Smooth muscle cell of the brain vasculature (primary cell): ENCODE measurements at places on chromosomes 4 and X.

- peak; percentile 1 for DNase-seq
These were observed 689 bp downstream of the METAP1 start for GRCh38 chr4:98996056-98996764.

DNA sequence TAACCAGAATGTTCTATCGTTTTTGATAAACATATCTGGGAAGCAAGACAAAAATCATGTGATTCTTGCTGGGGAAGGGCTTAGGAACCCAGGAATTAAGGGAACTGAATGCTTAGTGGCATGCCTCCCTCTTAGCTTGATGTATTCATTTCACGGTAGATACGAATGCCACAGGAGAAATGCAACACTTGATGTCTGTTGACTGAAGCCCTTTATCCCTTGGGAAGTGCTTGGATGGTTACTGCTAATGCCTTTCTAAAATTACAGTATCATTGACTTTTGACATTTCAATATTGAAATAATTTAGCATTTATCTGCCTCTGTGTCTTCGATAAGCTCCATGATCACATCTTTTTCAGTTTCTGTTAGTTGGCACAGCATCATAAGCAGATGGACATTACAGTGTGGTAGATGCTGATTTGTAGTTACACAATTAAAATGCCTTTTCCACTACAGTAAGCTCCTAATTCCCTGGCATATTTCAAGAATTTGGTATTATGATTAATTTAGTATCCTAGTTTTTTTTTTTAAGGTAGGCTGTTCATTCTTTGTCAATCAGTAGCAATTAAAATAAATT is 226.7 kb downstream of the ARHGAP10 start:
- no peak for DNase-seq

GRCh38 chr4:146178126-146178525 is 2.6 kb downstream of the LSM6 start:
- no peak for DNase-seq

- no peak for DNase-seq
These were observed at the start of gene PHKA2 for GRCh38 chrX:18983666-18984380. TSS of gene PHKA2 (minus strand) at chrX:18984114. CDS start at chrX:18983932, 182 bp downstream.

- no peak for DNase-seq
These were observed 1.1 kb upstream of the CCNQ start for GRCh38 chrX:153600032-153600373.

GRCh38 chr4:38867478-38868058 is at the start of gene FAM114A1:
TSS of gene FAM114A1 (plus strand) at chr4:38867806. CDS start at chr4:38878079, 10,273 bp downstream.
- DNase-seq, result peak; percentile 57

- DNase-seq, result peak; percentile 21
These were observed 518.8 kb upstream of the FTHL17 start for GRCh38 chrX:31590581-31591114.

DNA sequence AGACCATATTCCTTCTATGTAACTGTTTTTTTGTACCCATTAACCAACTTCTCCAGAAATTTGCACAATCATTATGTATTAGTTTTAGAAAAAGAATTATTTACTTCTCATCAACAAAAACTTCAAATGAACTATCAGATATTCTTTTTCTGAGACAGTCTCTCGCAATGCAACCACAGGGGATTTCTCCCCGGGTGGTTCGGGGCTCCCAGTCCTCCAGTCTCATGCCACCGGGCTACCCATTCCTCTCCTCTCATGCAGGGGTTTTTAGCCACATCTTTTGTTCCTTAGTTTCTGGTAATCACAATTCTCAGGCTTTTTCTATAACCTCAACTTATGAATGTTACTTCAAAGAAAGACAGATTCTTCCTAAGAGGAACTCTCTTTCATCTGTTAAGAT is 46.6 kb upstream of the CLNK start:
- DNase-seq, result no peak

DNA sequence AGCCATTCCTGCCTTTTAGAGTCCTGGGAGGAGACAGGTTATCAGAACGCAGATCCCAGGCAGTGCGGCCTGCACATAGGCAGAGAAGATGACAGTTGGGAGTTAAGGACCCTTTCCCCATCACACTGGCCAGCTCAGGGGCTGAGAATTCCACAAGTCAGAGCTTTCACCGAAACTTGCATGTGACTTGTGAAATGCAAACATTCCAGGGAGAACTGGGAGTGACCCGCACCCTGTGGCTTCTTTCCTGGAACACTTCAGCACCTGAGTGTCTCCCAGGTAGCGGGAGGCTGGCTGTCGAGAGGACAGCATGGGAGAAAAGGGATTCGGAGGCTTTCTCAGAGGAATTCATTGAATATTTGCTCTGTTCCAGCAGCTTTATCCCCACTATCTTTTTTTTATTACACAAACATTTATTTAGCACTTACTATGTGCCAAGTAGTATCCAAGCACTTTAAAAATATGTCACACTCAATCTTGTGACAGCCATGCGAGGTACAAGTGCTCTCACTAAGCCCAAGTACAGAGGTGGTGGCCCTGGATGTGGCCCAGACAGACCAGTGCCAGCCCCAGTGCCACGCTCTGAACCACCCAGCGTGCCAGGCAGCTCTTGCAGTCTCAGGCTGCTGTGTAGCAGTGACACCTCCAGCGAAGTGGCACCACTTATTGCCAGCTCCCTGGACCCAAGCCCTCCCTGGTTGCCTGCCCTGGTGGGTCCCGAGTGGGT is 100.5 kb downstream of the PHKA2 start:
- no peak for DNase-seq

DNA sequence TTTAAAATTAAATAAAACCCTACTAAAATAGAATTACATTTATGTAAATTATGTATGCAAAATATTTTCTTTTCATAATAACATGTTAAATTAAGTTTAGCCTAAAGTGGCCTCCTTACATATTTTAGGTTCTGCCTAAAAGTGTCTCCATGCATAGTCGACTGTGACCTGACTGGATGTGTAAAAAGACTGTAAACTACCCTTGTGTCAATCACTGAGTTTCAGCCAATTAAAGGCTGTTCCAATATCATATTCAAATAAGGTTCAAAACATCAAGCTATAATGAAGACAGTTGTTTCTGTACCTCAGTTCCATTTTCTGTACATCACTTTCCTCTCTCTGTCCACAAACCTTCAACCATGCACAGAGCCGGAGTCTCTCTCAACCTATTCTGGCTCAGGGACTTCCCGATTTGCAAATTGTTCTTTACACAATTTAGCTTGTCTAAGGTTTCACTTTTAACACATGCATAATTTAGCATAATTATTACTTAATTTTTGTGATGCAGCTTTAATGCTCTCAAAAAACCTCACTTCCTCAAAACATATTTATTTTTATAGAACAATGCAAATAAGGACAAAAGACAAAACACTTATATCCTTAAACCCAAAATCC is 60.1 kb downstream of the SH3RF1 start:
- DNase-seq, result no peak
